BJ (cell line): ENCODE measurements at places on chromosomes 16 and 17.

DNA sequence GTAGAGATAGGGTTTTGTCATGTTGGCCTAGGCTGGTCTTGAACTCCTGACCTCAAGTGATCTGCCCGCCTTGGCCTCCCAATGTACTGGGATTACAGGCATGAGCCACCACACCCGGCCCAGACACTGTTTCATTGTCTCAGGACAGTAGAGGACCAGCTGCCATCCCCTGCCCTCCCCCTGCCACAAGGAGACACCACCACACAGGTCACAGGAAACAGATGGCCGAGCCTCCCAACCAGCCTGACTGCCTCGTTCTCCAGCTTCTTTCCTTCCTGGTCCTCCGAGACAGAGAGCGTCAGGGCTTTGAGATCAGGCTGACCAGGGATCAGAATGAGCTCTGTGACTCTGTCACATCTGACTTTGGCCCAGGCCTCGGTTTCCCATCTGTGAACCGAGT is 20.8 kb upstream of the RNPS1 start:
- DNase-seq: no peak

DNA sequence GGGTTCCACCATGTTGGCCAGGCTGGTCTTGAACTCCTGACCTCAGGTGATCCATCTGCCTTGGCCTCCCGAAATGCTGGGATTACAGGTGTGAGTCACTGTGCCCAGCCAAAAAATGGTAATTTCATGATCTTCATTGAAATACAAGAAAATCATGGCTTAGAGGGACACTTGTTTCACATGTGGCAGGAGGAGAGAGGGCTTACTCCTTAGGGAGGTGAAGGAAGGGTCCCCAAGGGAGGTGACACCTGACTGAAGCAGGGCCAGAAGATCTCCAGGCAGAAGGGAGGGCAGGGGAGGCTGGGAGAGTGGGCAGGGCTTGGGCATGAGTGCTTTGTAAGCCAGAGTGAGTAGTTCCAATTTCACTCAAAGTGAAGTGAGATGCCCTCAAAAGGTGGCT is 20.0 kb upstream of the ITGAX start:
- no peak for DNase-seq

DNA sequence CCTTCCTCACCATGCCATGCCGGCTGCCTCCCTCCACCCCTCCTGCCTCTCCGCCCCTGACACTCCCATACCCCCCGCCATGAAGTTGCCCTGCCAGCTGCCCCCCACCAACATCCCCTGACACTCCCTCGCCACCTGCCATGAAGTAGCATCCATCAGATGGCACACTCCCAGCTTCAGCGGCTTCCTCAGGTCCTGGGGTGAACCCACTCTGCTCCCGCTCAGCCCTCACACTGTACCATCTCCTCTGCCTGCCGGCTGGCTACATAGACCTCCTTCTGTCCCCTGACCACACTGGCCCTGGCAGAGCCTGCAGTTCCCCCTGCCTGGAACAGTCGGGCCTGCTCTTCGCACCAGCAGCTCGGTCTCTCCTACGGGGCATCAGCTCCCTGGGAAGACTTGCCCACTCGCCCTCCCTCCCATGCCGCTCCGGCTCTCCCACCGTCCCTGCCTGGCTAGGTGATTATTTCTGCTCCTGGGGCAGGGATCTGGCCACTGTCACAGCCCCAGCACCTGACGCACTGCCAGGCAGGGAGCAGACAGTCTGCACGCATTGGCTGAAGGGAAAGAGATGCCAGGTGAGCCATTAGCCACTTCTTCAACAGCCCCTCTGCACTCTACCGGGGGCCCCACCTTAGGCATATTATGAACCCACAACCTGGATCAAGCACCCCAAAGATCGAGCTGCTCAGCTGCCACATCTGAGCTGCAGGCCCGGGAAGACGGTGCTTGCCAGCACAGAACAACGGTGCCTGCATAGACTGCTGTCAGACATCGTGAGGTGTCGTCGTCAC is 9.0 kb downstream of the CANT1 start:
- no peak for DNase-seq

DNA sequence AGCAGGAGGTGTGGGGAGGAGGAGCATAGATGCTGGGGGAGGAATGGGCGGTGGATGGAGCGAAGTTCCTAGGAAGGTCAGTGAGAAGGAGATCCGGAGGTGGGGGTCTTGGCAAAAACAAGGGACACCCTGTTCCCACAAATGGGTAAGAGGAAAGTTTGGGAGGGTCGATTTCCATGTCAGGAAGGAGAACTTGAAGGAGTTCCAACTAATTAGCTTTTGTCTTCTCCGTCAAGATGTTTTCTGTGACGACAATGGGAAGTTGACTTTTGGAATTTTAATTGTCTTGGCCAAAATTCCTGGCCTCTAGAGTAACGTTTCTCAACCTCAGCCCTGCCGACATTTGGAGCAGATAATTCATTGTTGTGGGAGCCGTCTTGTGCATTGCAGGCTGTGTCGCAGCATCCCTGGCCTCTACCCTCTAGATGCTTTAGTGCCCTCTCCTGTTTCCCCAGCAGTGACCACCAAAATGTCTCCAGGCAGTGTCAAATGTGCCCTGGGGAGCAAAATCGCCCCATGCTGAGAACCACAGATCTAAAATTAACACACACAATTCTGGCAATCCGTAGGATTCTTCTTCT is 97.1 kb downstream of the PITPNC1 start:
- peak; percentile 70 for DNase-seq

DNA sequence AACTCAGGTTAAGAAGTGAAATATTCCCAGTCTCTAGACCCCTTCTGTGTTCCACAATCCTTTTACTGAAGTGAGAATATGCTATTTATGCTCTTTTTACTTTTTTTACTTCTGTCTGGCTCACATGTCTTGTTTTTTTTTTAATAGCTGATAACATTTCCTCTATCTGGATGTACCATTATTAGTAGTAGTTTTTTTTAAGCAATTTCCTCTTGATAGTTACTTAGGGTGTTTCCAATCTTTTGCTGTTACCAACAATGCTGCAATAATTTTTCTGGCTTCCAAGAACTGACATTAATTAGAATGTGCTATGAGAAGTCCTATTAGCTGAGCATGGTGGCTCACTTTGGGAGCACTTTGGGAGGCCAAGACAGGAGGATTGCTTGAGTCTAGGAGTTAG is 32.0 kb downstream of the KSR1 start:
- no peak for DNase-seq

- no peak for DNase-seq
Observed at GRCh38 chr17:41941168-41941567, 10.8 kb downstream of the ODAD4 start.

GRCh38 chr17:41467561-41467960 is 375 bp upstream of the KRT32 start:
- DNase-seq: no peak

DNA sequence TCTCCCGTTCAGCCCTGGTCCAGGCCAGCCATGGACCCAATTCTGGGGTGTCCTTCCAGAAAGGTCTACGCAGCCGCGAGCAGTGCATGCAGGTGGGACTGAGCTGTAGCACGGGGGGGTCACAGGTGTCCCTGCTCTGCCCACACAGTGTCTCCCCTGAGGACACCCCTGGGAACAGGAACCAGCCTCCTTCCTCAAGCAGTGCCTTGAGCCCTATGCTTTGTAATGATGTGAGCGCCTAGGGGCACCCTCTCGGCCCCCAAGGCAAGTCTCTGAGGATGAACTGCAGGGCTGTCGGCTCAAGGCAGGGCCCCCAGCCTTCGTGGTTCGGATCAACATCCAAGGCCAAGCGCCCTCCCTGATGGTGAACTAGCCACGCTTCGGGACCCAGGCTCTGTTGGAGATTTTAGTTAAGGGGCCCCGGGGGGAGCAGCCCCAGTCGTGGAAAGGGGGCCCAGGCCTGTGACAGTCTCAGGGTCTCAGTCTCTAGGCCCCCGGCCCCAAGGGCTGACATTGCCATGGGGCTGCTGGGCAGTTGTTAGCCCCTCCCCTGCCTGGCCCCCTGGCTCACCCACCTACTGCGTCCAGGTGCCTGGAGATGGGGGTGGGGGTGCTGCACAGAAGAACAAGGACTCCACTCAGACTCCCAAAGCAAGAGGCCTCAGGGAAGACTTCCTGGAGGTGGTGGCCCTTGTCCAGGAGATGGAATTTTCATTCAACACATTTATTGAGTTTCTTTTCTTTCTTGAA is 2.3 kb downstream of the IL17C start:
- no peak for DNase-seq

GRCh38 chr16:73858326-73858725 is 438.3 kb upstream of the PSMD7 start:
- no peak for DNase-seq

- peak; percentile 5 for DNase-seq
Observed at GRCh38 chr17:72850410-72851118, 241.9 kb downstream of the SLC39A11 start.

DNA sequence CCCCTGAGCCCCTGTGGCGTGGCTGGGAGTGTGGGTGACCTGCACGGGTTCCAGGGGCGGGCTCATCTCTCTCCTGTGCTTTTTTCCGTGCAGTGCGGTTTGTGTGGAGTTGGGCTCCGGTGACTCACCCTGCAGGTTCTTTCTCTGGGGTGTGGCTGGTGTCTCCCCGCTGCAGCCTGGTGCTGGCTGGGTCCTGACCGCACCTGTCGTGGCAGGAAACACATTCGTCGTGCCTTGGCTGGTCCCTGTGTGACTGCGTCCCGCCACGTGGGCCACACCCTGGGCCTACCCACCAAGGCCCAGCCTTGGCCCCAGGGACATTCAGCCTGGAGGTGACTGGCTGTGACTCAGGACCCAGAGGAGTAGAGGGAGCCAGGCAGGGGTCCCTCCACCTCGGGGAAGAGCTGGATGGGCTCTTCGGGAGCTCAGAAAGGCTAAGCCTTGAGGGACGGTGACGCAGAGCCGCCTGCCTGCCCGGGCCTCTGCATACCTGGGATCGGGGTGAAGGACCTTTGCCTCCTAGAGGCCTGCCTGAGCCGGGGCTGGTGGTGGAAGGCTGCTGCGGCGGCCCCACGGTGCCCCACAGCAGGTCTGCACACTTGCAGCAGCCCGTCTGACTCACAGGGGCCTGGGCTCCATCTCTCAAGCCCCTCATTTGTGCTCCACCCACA is 7.8 kb downstream of the TRAF7 start:
- DNase-seq: no peak

- DNase-seq: no peak
Observed at GRCh38 chr17:80968602-80969029, 23.0 kb upstream of the CHMP6 start.

DNA sequence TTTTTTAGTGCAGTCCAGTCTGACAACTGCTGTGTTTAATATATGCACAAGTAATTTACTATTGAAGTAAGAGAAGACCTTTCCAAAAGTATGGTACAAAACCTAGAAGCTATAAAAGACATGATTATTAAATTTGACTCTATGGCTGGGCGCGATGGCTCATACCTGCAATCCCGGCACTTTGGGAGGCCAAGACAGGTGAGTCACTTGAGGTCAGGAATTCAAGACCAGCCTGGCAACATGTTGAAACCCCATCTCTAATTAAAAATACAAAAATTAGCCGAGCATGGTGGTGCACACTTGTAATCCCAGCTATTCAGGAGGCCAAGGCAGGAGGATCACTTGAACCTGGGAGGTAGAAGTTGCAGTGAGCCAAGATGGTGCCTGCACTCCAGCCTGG is 41.4 kb upstream of the VWA3A start:
- no peak for DNase-seq

DNA sequence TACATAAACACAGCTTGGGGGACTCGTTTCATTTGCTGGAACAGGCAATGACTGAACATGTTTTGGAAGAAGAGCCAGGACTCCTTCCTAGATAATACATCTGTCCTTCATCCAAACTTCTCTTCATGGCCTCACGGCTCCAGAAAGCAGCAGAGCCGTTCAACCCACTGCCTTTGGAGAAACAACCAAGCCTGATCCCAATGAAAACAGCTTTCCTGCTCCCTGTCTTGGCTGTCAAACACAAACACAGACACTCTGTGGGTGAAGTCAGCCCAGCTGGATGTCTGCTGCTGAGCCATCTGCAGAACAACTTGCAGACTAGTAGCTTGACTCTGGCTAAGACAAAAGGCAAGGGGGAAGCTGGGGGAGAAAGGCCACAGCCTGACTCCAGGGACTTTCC is 345.1 kb upstream of the PSMD7 start:
- DNase-seq: no peak

- DNase-seq: no peak
Observed at GRCh38 chr16:3519581-3519980, 18.8 kb downstream of the CLUAP1 start.

DNA sequence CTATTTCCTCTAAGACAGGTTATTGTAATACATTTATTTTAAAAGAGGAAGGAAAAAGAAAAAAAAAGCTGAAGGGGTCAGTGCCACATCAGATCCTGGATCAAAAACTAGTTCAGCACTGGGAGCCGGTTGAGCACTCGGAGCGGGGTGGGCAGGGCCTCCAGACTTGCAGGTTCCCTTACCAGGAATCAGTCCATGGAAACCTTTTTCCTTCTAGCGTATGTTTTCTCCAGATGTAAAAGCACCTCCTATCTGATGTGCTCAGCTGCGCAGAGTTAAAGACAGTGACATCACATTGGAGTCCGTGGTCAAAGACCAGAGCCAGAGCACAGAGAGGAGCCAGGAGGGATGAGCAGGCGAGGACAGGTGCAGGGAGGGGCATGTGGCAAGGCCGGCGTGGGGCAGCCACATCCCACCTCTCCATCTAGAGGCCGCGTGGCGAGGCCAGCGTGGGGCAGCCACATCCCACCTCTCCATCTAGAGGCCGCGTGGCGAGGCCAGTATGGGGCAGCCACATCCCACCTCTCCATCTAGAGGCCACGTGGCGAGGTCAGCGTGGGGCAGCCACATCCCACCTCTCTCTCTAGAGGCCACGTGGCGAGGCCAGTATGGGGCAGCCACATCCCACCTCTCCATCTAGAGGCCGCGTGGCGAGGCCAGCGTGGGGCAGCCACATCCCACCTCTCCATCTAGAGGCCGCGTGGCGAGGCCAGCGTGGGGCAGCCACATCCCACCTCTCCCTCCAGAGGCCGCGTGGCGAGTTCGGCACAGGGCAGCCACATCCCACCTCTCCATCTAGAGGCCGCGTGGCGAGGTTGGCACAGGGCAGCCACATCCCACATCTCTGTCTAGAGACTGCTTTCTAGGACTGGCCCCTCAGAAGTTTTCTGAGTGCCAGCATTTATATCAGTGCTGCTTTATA is 166.8 kb upstream of the CHMP6 start:
- no peak for DNase-seq

- no peak for DNase-seq
Observed at GRCh38 chr16:66933776-66934137, 445 bp downstream of the CIAO2B start.

DNA sequence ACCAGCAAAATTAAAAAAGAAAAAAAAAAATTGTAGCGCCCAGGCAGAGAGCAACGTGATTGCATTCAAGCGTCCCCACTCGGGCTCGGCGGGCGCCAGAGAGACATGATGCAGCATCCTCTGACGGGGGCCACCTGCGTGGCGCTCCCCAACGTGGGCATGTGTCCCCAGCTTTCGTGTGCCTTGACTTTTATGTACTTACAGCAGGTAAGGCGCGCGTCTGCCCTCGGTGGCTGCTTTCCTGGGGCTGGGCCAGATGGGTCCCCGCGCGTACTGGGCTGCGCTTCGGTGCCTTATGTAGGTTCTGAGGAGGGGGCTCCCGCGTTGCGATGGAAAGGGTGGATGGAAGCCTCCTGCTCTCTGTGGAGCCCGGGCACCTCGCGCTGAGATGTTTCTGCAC is 28.4 kb upstream of the RBFOX1 start:
- DNase-seq: no peak

- DNase-seq: no peak
Observed at GRCh38 chr16:85967111-85967510, 68.1 kb downstream of the IRF8 start.

GRCh38 chr17:3556916-3557767 is 470 bp downstream of the TRPV3 start:
- no peak for DNase-seq
